Glutamatergic neuron (in vitro differentiated cells): ENCODE measurements at places on chromosomes 7 and 10. TPM values are rescaled to one million over a fixed set of nuclear protein-coding genes. Genes with fewer than 3 reads are reported as not detected.

DNA sequence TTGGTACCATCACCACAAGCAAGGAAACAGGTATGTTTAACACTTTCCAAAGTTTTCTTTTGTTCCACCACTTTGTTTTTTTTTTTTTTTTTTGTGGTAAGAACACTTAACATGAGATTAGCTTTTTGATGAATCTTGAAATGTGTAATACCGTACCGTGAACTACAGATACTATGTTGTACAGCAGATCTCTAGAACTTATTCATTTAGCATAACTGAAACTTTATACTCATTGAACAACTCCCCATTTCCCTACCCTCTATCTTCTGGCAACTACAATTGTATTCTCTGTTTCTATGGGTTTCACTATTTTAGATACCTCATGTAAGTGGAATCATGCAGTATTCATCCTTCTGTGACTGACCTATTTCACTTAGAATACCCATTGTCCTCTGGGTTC lies 162.7 kb upstream of the ITGB1 start:
- no peak for DNase-seq
- peaks cover 14% of the 10 kb centered on the region for H3K4me1 ChIP-seq
- H3K27ac ChIP-seq, result no peak overlapping the region
- peaks cover 5% of the 10 kb centered on the region for H3K36me3 ChIP-seq
- no peaks in the 10 kb centered on the region for H3K27me3 ChIP-seq

The LEP gene
- not detected for total RNA-seq

DNA sequence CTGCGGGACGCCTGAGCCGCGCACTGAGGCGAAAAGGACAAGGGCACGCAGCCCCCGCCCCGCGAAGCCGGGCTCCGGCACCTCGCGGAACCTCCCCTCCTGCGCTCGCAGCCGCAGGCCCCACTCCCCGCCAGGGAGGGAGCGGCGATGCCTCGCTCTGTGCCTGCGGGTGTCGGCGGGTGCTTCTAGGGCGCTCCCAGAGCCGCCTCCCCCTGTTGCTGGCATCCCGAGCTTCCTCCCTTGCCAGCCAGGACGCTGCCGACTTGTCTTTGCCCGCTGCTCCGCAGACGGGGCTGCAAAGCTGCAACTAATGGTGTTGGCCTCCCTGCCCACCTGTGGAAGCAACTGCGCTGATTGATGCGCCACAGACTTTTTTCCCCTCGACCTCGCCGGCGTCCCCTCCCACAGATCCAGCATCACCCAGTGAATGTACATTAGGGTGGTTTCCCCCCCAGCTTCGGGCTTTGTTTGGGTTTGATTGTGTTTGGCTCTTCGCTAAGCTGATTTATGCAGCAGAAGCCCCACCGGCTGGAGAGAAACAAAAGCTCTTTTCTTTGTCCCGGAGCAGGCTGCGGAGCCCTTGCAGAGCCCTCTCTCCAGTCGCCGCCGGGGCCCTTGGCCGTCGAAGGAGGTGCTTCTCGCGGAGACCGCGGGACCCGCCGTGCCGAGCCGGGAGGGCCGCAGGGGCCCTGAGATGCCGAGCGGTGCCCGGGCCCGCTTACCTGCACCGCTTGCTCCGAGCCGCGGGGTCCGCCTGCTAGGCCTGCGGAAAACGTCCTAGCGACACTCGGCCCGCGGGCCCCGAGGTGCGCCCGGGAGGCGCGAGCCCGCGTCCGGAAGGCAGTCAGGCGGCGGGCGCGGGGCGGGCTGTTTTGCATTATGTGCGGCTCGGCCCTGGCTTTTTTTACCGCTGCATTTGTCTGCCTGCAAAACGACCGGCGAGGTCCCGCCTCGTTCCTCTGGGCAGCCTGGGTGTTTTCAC lies 519 bp downstream of the ITGB8 start:
- peaks cover 12% of the 10 kb centered on the region for H3K4me1 ChIP-seq
- H3K36me3 ChIP-seq, result no peaks in the 10 kb centered on the region
- H3K27ac ChIP-seq, result peak overlapping the region; percentile 100
- H3K27me3 ChIP-seq, result peaks cover 17% of the 10 kb centered on the region
- H3K4me3 ChIP-seq, result peak overlapping the region; percentile 99

- H3K36me3 ChIP-seq, result no peaks in the 10 kb centered on the region
- no peak overlapping the region for H3K4me3 ChIP-seq
- H3K27ac ChIP-seq, result no peak overlapping the region
- DNase-seq, result no peak
- peaks cover 1% of the 10 kb centered on the region for H3K27me3 ChIP-seq
These were observed 72.9 kb downstream of the CDK14 start for GRCh38 chr7:90668992-90669391.

DNA sequence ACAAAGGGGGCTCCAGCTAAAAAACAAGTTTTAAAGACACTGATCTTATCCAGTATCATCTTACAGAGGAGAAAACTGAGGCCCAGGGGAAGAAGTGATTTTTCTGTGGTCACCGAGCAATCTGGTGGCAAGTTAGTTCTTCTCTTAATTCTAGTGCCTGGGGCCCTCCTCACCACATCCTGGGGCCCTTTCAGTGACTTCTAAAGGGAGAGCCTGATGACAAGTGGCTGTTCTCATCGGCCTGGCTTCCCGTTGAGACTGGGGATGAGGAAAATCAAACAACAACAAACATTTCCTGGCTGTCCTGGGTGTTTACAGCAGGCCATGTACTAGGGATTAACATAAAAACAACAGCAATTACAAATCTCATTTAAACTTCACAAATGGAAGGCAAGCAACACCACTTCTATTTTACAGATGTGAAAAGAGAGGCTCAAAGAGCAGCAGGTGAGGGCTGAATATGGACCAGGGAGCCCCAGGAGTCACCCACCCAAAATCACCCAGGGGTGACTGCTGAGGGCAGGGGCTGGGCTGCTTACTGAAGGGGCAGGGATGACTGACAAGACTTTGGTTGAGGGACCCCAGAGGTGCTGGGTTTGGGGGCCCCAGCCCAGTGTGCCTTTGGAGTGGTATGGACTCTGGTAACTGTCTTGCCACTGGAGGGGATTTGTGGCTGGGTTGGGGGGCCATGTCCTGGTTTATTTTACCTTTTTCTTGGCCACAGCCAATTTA lies 24.7 kb upstream of the MTPAP start:
- no peaks in the 10 kb centered on the region for H3K4me1 ChIP-seq
- H3K27me3 ChIP-seq, result peaks cover 5% of the 10 kb centered on the region
- DNase-seq, result no peak

The OLAH gene
- not detected for total RNA-seq

DNA sequence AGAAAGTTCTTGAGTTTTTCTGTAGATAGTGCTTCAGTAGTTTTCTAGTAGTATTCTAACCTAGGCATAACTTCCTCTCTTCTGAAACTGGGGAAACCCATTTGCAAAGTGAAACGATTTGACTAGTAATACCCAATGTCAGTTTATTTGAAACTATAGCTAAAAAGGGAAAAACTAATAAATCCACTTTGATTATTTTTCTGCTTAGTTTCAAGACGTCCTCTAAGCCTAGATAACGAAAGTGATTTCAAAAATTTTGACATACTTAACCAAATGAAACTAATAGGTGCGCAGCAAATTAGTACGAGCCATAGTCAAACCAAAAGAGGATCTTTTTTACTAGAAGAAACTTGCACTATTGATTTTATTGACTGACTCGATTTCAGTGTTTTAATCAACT lies 9.8 kb upstream of the SP8 start:
- no peak overlapping the region for H3K27ac ChIP-seq
- no peak for DNase-seq
- H3K4me1 ChIP-seq, result peaks cover 14% of the 10 kb centered on the region
- H3K27me3 ChIP-seq, result peaks cover 25% of the 10 kb centered on the region
- H3K36me3 ChIP-seq, result no peaks in the 10 kb centered on the region
- peak overlapping the region; percentile 90 for H3K4me3 ChIP-seq

DNA sequence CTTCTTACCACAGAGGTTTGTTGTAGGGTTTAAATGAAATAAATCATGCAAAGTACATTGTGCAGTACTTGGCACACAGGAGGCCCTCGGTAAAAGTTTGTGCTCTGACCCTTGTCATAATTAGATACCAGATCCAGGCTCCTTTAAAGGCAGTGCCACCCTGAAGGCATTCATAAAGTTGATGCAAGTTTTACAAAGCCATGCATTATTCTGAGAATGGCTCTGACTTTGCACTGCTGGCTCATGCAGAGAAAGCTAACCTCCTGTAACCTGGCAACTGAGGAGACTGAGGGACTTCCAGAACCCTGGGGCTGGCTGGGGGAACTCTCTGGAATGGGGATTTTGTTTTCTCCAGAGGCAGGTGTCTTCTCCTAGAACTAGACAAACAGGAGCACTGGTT lies 570.9 kb downstream of the CCSER2 start:
- no peak overlapping the region for H3K27ac ChIP-seq
- DNase-seq, result no peak
- no peaks in the 10 kb centered on the region for H3K27me3 ChIP-seq
- peaks cover 2% of the 10 kb centered on the region for H3K4me1 ChIP-seq

DNA sequence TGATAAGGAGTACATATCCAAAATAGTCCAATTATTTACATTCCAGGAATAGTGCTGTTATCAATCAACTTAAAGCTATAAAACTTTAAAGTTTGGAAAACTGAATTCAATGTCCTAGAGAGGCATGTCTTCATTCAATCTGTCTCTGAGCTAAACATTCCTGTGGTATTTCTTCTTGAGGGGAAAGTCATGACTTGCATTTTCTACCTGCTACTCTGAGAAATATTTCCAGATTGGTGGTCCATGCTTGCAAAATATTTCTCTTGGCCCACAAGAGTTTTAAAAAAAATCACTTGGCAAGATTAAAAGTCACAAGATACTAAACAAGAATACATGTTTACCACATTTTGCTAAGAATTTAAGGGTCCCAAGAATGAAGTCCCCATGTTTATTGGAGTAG lies 63.6 kb upstream of the HGF start:
- DNase-seq, result no peak
- peaks cover 12% of the 10 kb centered on the region for H3K36me3 ChIP-seq
- no peaks in the 10 kb centered on the region for H3K27me3 ChIP-seq
- H3K4me1 ChIP-seq, result no peaks in the 10 kb centered on the region
- no peak overlapping the region for H3K27ac ChIP-seq

DNA sequence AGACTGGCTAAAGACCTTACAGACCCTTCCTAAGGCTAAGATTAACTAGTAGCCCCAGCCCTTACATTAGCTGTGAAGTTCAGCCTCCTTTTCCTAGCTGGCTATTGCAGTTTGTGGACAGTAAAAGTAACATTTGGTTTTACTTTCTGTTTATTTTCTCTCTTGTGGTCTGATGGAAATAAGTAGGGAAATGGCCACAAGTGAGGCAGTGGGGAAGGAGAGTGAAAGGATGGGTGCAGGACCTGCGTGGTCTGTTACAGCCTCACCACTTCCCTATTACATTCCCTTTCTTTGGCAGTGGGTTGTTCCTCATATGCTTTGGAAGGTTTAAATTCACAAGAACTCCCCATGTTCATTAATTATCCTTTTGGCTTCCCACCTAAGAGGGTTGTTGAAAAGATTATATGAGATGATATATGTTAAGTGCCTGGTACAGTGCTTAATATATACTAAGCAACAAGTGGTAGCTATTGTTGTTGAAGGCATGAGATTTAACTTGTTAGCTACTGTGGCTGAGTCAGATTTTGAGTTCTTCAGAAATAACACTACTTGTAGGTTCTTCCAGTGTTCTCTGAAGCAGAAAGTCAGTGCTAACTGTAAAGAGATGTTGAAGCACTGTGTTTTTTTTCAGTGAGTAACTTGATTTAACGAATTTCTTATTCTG lies 181.7 kb downstream of the ST7 start:
- peaks cover 9% of the 10 kb centered on the region for H3K36me3 ChIP-seq
- DNase-seq, result no peak
- peaks cover 5% of the 10 kb centered on the region for H3K4me1 ChIP-seq
- H3K27ac ChIP-seq, result no peak overlapping the region
- no peak overlapping the region for H3K4me3 ChIP-seq

The EBLN1 gene
- not detected for total RNA-seq

GRCh38 chr7:114158275-114158674 lies 239.5 kb upstream of the PPP1R3A start:
- no peak overlapping the region for H3K27ac ChIP-seq
- H3K4me1 ChIP-seq, result peaks cover 9% of the 10 kb centered on the region
- no peak for DNase-seq
- no peaks in the 10 kb centered on the region for H3K27me3 ChIP-seq
- no peak overlapping the region for H3K4me3 ChIP-seq
